NCI-H1930 (cell line): ENCODE measurements at places on chromosomes 12 and 14.

DNA sequence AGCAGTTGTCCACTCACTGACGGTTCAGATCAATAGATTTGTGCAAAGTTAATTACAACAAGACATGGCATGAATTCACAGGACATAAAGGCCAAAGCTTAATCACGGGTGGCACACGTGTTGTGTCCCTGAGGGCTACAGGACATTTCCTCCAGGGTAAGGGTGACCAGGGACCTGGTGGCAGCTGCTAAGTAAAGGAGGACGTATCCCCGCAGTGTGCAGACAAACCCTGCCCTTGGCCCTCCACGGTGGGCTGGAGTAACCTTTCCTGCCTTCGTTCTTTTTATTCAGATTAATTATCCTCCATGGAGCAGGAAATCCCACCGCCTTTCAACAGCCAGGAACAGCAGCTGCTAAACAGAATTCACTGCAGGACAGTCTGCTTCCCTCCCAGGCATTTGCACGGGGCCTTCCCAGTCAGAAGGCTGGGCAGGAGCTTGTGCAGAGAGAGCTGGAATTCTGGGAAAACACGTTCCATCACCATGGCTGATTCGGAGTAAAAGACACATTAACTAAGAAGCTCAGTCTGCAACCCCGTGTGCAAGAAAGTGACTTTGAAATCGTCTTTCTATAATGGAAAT is 289.9 kb upstream of the SFSWAP start:
- DNase-seq, result no peak

DNA sequence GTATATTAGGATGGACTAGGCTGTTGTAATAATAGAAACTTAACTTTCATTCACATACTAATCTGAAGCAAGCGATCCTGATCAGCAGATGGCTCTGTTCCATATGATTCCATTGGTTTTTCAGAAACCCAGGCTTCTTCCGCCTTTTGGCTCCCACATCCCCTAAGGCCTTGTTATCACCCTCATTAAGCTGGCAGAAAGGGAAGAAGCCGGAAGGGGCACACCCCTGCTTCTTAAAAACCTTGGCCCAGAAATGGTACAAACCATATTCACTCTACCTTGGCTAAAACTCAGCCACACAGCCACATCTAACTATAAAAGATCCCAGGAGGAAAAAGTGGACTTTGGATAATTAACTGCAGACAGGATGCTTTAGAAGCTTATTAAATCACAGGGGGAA is 329.2 kb downstream of the PCNX1 start:
- DNase-seq, result no peak

DNA sequence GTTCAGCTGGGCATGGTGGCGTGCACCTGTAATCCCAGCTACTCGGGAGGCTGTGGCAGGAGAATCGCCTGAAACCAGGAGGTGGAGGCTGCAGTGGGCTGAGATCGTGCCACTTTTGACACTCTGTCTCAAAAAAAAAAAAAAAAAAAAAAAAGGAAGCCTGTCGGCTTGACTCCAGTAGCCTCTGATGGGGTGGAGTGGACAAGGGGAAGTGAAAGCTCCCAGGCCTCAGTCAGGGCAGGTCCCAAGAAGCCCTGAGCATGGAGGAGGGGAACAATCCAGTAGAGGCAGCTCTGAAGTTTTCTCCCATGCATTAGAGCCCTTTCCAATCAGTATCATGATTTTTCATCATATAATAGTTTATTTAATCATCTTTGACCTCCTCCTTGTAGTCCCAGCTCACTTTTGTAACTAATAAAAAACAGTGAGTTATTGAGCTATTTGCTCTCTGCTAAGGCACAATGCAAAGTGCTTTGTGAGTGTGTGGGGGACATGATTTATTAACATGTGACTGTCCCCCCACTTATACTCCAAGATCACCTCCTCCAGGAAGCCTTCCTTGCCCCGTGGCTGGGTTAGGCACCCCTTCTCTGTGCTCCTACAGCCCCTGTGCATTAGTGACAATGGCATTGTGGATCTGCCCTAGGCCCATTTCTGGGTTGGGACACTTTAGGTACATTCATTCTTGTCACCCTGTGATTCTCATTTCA is 4.7 kb upstream of the SSH1 start:
- DNase-seq, result no peak

GRCh38 chr14:32744811-32745445 is 193.8 kb upstream of the NPAS3 start:
- no peak for DNase-seq

DNA sequence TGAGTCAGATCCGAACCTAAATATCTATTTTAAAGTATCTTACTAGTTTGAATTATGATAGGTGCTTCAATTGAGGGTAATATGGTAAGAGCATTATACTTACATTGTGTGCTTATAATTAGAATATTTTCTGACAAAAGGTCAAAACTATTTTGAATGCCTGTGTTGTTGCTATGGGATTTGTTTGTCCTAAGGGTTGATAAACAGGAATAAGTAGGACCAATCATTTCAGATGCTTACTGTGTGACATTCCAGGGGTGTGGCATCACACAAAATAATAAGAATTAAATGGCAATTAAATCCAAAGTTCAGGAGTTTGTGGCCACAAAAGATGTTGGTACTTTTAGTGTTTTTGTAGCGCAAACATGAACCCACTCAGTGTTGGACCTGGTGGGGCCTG is 256.2 kb upstream of the DDHD1 start:
- DNase-seq, result no peak

DNA sequence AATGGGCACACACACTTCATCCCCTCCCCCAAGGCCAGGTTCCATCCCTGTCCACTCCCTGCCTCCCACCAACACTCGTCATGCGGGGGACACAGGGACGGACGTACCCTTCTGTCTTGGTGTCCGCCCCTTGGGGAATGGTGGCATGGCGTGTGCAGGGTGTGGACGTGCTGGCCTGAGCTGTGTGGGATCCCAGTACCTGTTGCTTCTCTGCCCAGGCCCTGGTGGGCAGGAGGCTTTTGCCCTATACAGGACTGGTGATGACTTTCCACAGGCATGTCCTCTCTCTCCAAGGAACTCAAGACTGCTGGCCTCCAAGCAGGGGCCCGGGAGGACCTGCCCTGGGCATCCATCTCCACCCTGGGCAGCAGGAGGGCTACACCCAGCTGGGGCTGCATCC is 195.8 kb upstream of the PRMT8 start:
- no peak for DNase-seq

- no peak for DNase-seq
Measured at GRCh38 chr14:31479027-31479426, 8.8 kb downstream of the GPR33 start.

GRCh38 chr12:63098851-63099250 is 52.1 kb downstream of the AVPR1A start:
- DNase-seq, result peak; percentile 23

DNA sequence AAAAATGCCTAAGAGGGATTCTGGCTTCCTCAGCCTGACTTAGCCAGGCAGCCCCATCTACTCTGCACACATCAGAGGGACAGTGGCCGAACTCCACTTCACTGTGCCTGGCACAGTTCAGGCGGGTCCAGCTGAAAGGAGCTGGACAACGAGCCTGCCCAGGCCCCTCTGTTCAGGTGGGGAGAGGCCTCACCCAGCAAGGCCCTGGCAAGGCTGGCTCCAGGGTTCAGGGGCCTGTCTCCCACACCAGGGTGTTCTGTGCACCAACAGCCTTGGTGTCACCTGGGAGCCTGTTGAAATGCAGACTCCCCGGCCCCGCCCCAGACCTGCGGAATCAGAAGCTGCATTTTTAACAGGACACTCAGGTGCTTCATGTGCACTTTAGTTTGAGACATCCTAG is 9.8 kb downstream of the FAM181A start:
- DNase-seq, result no peak

DNA sequence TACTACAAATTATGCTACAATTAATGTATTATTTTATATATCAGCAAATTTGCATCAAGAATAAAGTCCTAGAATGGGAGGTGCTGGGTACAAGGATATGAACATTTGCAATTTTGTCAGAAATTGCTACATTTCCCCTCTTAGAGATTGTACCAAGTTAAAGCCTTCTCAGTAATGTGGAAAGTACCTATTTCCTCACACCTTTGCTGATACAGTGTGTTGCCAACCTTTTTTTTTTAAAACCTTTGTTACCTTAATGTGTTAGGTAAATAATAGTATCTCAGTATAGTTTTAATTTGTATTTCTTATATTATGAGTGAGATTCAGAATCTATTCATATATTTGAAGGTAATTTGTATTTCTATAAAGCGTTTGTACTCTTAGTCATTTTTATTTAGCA is 95.4 kb upstream of the HIF1A start:
- no peak for DNase-seq

- no peak for DNase-seq
Measured at GRCh38 chr12:93025145-93026103, 96.3 kb upstream of the EEA1 start.

- DNase-seq, result no peak
Measured at GRCh38 chr14:33692762-33693161, 258.1 kb downstream of the EGLN3 start.

GRCh38 chr14:35808076-35808637 is 938 bp downstream of the RALGAPA1 start:
- DNase-seq, result no peak

DNA sequence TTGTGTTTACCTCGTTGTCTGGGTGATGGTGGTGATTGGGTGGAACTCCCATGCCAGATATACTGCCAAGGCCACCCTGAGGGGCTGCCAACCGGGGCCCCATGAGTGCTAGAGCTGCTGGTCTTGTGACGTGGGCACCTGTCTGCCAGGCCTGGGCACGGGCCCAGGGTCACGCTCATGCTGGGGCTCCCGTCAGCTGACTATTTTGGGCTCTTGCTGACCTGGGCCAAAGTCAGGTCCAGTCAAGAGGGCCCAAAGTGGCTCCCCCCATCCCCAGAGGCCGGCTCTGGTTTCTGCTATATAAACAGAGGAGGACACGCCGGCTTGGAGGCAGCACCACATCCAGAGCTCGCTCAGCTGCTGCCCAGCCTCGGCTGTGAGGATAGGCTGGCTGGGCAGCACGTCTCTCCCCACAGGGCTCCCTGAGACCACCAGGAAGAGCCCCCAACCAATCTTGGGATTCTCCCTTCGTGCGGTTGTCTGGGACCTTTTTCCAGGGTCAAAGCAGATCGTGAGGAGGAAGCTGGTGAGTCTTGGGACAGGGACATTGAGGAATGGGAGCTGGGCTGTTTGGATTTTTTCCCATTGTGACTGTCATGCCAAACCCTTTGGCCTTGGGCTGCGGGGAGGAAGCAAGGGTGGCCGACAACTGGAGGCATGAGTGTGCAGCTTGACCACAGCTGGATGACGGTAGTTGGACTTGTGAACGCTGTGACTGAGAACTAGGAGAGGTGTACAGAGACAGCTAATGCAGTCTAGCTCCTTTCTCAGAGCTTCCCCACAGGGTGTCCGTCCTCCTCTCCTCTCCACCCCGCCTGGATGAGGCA is 7.6 kb upstream of the NR4A1 start:
- no peak for DNase-seq

DNA sequence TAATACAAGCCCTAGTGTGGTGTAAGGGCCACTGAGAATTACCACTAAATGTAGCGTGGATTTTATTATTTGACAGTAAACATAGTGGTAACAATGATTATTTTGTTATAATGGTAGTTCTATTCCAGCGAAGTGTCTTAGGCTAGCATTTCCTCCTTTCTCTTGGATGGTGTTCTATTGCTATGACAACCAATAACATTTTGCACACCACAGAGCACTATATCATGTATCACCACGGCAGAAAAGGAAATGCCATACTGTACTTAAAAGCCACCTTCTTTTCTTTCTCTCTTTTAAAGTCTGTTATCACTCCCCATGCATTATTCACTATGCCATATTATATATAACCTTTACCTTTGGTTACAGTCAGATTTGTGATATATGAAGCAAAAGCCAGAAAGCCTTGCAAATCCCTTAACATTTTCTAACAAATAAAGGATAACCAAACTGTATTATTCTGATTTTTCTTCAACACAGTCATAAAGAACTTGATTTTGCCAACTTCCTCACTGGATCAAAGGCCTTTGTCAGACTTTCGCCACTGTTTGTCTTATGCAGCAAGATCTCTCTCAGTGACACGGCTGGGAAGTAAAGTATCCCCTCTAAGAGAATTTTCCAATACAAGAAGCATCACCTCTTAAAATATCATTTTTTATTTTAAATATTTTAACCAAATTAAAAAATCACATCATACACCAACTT is 195.8 kb downstream of the FOXN3 start:
- no peak for DNase-seq

DNA sequence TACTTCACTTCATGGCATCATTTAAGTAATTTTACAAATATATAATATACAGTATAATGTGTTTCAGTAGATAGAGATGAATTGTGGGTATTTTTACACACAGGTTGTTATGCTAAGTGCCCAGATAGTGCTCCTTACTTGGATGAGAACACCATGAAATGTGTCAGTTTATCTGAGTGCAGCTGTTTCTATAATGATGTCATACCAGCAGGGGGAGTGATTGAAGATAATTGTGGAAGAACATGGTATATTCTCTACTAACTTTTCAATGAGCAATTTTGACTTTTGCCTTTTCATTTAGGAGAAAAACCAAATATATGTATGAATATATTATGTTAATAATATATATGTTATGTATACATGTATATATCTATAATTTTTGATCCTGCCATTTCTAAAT is 221.6 kb downstream of the LRRK2 start:
- peak; percentile 17 for DNase-seq

GRCh38 chr14:95238487-95239298 is 81.0 kb downstream of the CLMN start:
- no peak for DNase-seq

DNA sequence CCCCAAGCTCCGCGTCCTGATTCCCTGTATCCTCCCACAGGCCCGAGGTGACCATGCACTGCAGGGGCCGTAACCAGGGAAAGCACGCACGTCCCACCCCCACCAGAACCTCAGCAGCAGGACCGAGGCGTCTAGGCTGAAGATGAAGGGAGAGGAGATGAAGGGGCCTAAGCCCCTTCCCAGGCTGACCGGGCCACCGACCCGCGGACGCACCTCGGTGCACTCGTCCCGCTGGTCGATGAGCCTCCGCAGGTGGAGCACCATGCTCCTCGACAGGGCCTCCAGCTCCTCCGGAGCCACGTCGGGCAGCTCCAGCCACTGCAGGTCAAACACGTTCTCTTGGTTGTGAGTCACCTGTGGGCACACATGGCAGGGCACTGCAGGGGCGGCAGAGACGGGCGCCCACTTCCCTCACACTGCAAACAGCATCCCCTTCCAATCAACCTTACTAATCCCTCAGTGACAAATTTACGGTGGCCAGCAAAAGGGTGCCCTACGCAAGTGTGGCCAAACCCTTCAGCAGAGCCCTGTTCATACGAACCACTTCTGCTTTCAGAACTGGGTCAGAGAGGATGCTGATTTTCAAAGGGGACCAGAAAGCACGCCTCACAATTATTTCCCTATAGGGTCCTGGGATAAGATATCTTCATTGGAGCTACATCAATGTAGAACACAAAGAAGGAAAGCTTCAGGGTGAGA is 77.8 kb downstream of the CCDC88C start:
- DNase-seq, result no peak
